ENCODE measurements at places on chromosomes 4 and X.
A peak's percentile ranks its signal among the peaks of the same experiment; 100 is the strongest.

DNA sequence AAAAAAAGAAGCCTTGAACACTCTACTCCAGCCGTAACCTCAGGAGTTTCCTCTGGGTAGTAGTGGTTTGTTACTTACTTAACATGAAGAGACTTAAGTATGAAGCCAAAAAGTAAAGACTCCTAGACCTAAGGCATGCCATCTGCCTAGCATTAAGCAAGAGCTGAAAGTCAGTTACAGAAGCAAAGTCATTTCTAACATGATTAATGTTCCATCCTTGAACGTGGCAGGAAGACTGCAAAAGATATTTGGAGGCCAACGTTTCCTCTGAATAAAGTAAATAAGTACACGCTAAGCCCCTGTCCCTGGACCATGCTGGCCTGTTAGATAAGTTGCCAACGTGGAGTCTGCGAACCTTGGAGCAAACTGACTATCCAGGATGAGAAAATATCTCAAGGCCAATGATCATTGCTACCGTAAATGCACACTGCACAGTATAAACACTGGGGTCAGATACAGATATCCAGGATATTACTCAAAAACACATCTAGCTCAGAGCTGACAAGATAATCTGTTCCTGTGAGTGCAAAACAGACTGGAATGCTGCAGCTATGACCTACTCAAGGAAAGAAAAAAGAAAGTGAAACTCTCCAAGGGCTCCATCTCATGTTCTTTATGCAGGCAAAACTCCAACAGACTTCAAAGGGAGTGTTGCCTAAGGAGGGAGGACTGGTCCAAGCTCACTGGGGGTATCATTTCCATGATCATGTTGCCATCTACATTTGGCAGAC is 255.8 kb downstream of the COL25A1 start:
- DNase-seq, result no peak

DNA sequence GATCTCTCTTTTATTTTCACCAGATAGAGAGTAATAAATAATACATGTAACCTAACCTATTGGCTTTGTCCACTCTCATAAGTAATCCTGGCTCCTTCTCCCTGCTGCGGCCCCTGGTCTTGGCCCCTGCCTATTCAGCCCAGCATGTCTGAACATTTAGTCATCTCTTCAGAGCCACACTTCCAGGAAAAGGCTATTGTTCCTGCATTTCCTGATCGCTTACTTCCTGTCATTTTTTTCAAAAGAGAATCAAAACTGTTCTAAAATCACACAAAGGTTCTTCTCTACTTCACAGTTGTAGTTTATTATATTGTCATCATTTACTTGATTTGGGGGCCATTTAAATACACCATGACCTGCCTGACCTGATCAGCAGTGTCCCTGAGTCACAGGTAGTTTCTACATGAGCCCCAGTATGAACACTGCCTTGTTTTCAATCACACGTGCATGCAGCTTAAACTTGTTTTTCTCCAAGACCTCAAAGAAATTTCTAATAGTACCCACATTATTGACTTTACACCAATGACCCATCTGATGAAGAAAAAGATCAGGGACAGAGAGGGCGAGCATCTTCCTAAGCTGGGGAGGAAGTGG is 47.4 kb upstream of the KDR start:
- peak; percentile 34 for DNase-seq

DNA sequence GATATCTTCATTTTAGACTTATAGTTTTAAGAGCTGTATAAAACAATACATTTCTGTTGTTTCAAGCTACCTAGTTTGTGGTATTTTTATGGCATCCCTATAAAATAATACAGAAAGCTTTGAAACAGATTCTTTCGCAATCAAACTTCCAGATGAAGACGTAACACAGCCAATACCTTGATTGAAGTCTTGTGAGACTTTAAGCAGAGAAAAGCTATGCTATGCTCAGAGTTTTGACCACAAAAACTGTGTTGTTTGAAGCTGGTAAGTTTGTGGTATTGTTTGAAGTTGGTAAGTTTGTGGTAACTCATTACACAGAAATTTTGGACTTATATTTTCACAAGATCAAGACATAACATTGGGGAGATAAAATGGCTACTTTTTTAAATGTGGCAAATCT is 201.8 kb upstream of the UGT8 start:
- DNase-seq, result no peak

- no peak for DNase-seq
Measured at GRCh38 chr4:93303440-93303839, 525.1 kb upstream of the ATOH1 start.

DNA sequence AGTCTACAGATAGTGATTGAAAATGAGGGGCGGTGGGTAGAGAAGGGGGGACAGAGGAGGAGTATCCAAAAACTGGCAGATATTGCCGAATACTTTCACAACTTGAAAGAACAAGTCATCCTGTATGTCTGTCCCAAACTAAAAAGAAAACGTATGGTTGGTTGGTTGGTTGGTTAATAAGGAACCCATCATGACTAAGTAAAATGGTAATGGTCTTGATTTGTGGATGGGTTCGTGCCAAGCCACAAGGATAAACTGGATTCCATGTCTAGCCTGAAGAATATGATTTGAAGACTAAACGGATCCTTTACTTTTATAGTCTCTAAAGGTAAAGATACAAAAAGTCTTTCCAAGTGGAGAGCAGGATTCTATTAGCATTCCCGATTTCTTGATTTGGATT is 208.4 kb downstream of the DCLK2 start:
- no peak for DNase-seq

DNA sequence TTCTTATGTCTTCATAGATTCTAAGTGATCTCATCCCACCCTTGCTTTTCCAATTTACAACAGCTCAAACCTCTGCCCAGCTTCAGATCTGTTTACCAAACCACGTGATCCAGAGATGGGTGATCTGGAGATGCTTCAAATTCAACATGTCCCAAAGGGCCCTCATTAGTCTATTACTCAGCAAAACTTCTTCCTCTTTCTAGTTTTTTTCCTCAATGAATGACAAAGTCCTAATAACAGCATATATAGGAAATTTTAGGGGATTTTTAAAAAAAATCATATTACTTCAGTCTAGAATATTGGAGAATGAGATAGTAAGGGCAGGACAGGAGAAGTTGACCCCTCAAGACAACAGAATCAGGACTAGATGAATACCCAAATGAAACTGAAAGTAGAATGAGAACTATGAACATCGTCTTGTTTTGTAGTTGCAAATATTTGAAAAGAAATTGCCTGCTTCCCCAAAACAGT is 127.1 kb downstream of the CFAP299 start:
- no peak for DNase-seq

DNA sequence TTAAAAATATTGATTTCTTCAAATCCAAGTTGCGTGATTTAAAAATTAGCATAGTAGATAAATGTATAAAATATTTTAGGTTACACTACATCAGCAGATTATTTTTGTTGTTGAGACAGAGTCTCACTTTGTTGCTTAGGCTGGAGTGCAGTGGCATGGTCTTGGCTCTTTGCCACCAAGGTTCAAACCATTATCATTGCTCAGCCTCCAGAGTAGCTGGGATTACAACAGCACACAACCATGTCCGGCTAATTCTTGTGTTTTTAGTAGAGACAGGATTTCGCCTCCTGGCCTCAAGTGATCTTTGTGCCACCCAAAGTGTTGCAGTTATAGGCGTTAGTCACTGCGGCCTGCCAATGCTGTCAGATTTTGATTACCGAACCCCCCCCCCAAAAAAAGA is 1390.5 kb upstream of the TENM3 start:
- no peak for DNase-seq

DNA sequence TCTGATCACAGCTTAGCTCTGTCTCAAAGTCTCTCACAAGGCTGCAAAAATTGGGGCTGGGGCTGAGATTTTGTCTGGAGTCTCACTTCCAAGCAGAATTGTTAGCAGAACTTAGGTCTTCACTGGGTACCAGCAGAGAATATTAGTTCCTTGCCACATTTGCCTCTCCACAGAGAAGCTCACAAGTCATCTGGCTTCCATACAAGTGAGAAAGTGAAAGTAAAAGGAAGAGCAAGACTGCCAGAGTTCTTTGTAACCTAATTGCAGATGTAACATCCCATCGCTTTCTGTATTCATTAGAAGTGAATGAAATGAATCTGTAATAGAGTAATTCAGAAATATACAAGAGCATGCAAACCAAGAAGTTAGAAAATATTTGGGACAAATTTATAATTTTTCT is 624.1 kb upstream of the GNPDA2 start:
- DNase-seq, result no peak

All from left ventricle myocardium superior (tissue), 1 donor.